Activated B cell treated with CpG ODN at 0.5 μM for 24 hours (primary cell): ENCODE measurements at places on chromosomes 3 and 15. TPM values are rescaled to one million over a fixed set of nuclear protein-coding genes. Genes with fewer than 3 reads are reported as not detected.

DNA sequence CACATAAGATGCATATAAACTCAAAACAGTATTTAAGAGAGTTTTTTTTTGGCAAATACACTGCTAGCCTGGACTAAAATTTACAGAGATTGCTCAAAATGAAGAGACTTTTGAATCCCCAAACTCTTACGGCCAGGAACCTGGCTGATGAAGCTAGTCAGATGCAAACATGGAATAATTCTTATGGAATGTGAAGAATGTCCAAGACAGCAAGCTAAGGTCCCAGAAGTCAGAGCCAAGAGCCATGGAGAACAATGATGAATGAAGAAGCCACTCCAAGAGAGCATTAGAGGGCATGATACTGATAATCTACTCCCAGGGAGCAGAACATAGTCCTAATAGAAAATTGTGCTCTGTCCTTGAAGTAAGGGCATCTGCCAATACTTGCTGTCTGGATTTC, 705.5 kb downstream of the DIPK2A start:
- no peaks in the 10 kb centered on the region for H3K36me3 ChIP-seq
- no peak overlapping the region for H3K27ac ChIP-seq
- H3K4me1 ChIP-seq: no peaks in the 10 kb centered on the region
- H3K27me3 ChIP-seq: no peaks in the 10 kb centered on the region

DNA sequence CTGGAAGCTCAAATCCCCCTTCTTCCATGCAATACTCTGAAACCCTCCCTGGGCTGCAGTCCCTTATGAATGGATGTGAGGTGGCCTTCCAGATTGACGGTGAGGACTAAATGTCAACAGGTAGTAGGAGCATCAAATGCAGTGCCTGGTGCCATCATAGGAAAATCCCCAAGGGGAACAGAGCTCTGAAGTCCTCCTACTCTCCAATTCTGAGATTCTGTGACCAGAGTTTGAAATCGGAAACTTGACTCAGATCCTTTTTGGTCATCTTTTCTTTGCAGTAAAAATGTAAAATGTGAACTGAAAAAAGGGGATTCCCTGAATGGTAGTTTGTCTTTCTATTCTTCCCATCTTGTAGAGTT, 68.8 kb upstream of the TJP1 start:
- H3K4me1 ChIP-seq: no peaks in the 10 kb centered on the region
- no peaks in the 10 kb centered on the region for H3K36me3 ChIP-seq
- H3K4me3 ChIP-seq: no peak overlapping the region
- no peak overlapping the region for H3K27ac ChIP-seq

CKMT1A gene
- not detected in 2 replicates for total RNA-seq

NUTM1 gene
- not detected in 2 replicates for total RNA-seq

RETNLB gene
- not detected in 2 replicates for total RNA-seq

CCR2 gene
- 0.16 and 0.29 TPM in 2 replicates for total RNA-seq
